Stromal cell of bone marrow (primary cell): ENCODE measurements at places on chromosomes 2 and 18.

- peak; percentile 83 for DNase-seq
Observed at GRCh38 chr2:108594132-108594981, 60.1 kb downstream of the LIMS1 start.

- no peak for DNase-seq
Observed at GRCh38 chr18:48735681-48736255, 196.9 kb downstream of the CTIF start.

- DNase-seq = peak; percentile 31
Observed at GRCh38 chr18:13530879-13531387, 195.4 kb downstream of the FAM210A start.

DNA sequence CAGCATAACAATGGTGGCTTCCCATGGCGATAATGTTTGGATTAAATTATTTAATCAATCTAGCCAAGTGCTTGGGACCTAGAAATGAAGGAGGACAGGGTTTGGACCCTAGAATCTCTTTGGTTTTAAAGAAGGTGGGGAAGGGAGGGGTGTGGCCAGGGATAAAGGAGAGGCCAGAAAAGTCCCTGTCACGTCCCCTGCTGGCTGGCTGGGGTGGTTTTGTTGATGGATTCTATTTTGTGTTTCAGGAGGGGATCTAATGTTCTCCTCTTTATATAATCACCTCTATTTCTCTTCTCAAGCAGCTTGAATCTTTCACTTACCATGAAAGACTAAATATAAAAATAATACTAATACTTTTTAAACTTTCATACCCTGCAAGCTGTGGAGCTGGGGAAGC lies 52.6 kb upstream of the GALR1 start:
- no peak for DNase-seq

GRCh38 chr2:61620244-61621159 lies 82.3 kb upstream of the XPO1 start:
- peak; percentile 83 for DNase-seq

- peak; percentile 96 for DNase-seq
Observed at GRCh38 chr2:33210626-33211025, 263.9 kb downstream of the LTBP1 start.

- DNase-seq = no peak
Observed at GRCh38 chr18:45213040-45213333, 402.3 kb upstream of the SLC14A2 start.

DNA sequence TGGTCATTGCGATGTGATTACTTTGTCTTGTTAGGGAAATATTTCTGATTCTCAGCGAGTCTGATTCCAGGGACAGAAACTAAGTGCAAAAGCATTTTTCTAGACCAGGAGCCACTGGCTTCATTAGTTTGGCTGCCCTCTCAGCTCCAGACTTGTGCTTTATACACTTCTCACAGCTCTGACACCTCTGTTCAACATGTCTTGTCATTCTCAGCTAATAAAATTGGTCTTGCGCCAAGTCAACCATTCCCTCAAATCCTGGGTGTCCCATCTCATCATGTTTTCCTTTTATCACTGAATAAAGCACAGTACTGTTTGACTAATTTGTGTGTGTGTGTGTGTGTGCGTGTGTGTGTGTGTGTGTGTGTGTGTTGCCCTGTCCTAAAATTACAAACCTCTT lies 215.5 kb upstream of the EPHA4 start:
- no peak for DNase-seq

DNA sequence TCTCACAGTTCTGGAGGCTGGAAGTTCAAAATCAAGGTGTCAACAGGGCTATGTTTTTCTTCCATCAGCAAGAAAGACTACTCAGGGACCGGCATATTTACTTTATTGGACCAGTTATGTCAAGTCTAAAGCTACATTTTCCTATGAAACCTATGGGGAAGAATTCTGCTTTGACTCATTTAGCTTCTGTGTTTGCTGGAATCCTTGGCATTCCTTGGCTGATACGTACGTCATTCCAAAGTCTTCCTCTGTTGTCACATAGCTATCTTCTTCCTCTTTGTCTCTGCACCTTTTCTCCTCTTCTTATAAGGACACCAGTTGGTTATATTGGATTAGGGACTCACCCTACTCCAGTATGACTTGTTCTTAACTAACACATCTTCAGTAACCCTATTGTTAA lies 137.4 kb upstream of the FBXO11 start:
- no peak for DNase-seq

- no peak for DNase-seq
Observed at GRCh38 chr2:120503793-120504571, 158.0 kb downstream of the INHBB start.

GRCh38 chr2:178152033-178152432 lies 39.8 kb downstream of the RBM45 start:
- DNase-seq = no peak

GRCh38 chr2:195318440-195319111 lies 338.4 kb upstream of the SLC39A10 start:
- peak; percentile 15 for DNase-seq

DNA sequence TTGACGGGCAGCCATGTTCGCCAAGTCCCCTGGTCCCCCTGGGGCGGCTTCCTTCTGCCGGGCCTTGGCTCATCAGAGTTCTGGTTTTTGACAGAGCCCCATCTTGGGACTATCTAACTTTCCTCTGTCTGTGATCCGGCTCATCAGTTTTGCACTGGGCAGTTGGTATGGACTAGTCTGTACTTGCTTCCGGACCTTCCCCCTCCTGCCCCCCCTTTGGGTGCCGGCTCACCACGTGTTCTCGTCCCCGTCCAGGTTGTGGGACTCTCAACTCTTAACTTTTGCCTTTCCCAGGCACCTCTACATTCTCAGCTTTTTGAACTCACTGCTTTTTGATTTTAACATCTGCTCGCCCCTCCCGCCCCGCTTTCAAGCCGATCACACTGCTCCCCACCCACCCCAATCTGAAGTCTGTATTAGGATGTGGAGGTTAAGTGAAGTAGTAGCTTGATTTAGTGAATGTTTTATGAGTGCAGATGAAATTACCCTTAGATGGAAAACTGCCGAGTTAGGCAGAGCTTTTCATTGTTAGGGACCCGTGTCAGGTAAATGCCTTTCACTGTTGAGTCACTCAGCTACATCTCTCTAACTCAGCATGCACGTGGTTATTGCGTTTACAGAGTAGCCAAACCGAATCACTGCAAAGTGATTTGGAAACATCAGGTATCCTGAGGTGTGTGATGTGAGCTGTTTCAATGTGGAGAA lies 874 bp downstream of the WDR43 start:
- no peak for DNase-seq

GRCh38 chr18:79740521-79741361 lies 57.0 kb upstream of the KCNG2 start:
- DNase-seq = no peak

- DNase-seq = no peak
Observed at GRCh38 chr2:47905386-47906156, 727 bp downstream of the FBXO11 start.

DNA sequence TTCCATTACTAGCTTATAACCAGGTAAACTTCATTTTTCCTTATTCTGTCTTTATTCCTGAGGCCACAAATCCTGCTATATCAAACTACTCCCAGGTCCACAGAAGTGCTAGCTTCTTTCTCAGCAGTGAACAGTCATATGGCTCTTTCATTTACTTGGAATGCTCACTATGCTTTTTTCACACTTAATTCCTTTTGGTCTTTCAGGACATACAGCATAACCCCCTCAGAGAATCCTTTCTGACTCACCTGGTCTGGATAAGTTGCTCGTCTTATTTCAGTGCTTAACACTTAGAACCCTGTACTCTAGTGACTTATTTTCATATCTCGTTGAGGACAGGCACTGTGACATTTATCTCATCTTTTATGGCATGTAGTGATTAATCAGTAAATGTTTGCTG lies 325.0 kb upstream of the UBE2E3 start:
- no peak for DNase-seq

GRCh38 chr2:80302314-80303005 lies 2.1 kb downstream of the LRRTM1 start:
- no peak for DNase-seq

GRCh38 chr2:47999512-47999911 lies 93.2 kb upstream of the FBXO11 start:
- DNase-seq = no peak

- DNase-seq = no peak
Observed at GRCh38 chr18:5475267-5475666, 68.5 kb downstream of the EPB41L3 start.
